ENCODE measurements at places on chromosomes 7 and 10.

GRCh38 chr7:3089493-3089892 is 45.8 kb upstream of the CARD11 start:
- no peak for DNase-seq

- no peak for DNase-seq
Observed at GRCh38 chr10:58019863-58020537, 247.7 kb downstream of the IPMK start.

GRCh38 chr10:59362959-59363381 is 621 bp upstream of the FAM13C start:
- no peak for DNase-seq

GRCh38 chr7:130471974-130472373 is 19.9 kb upstream of the MEST start:
- no peak for DNase-seq

- DNase-seq = no peak
Observed at GRCh38 chr7:133723044-133723443, 404.1 kb upstream of the LRGUK start.

- DNase-seq = no peak
Observed at GRCh38 chr10:91104193-91105041, 116.0 kb upstream of the PCGF5 start.

DNA sequence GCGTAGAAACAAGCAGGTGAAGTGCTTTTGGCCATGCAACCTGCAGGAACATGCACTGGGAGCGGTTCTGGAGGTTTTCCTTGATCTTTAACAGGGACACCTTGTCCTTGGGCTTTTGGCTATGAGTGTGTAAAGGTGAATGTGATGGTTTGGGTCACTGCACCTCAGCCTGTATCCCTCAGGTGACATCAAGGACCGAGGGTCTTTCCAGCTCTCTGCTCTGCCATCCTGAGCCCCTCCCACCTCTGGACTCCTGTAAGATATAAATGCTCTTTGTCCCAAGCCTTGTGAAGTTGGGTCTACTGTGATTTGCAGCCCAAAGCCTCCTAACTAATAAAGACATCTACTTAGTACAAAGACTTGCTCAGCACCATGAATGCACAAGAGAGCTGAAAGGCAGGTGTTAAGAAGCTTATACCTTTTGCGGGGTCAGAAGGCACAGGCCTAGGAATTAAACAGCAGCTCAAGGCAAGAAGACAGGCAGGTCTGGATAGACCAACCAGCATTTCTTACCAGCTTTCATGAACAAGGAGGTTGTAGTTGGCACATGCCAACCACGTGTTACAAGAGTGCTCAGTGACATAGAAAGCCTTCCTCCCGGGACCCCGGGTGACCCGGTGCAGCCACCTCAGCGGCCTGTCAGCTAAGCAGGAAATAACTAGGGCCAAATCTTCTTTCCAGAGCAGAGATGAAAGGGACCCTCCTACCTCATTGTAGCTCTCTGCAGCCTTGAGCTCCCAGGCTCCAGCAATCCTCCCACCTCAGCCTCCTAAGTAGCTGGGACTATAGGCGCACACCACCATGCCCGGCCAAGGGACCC is 89.9 kb downstream of the CARD11 start:
- DNase-seq = no peak

- DNase-seq = no peak
Observed at GRCh38 chr7:105664816-105665525, 83.7 kb upstream of the EFCAB10 start.

- no peak for DNase-seq
Observed at GRCh38 chr10:50402466-50402865, 151.2 kb upstream of the ASAH2 start.

DNA sequence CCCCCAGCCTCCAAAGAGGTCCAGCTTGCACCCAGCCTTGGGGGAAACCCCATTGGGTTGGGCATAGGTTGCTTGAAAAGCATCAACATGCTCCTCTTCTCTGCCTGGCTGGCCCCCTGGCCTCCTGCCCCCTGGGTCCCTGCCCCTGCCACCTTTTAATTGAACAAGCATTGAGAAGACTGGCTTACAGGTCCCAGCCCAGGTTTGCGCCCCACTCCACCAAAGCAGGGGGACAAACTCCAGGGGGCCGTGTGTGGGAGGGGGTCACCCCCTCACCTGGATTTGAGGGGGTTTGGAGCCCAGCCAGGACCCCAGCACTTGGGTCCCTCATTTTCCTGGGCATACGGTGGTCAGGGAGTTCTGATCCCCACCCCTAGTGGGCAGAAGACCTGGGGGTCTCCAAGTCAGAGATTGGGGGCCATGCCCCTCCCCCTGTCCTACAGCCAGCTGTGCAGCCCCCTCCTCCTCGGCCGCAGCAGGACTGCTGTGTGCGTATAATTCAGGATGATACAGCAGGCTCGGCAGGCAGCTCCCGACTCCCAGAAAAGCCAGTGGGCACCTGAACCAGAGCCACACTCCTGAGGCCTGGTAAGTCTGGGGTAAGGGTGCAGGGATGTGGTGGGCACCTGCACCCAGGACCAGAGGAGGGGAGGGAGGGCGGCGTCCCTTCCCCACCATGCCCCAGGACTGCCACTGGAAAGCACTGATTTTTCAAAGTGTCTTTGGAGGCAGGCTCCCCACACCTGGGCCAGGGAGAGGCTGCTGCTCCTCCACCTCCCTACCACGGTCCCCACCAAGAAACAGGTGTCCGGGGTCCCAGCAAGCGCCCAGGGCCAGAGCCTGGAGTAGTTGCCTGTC is 1.7 kb downstream of the ELFN1 start:
- no peak for DNase-seq

GRCh38 chr10:78537018-78537417 is 503.4 kb downstream of the RPS24 start:
- DNase-seq = no peak

DNA sequence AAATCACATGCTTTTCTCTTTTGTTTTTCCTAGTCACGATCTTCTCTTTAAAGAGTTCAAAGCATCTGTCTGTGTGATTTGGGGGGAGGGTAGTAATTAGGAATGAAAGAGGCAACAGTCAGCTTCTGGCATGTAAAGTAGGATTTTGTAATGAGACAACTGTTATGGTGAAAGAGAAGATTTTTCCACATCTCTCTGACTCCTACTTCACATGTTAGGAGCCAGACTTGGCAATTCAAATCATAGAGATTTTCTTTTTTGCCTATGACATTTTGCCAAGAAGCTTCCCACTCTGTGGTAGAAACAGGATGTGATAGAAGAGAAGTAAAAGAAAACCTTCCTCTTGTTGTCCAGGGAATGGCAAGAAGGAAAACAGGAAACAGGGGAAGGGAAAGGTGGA is 38.3 kb upstream of the KLHL7 start:
- DNase-seq = no peak

- DNase-seq = no peak
Observed at GRCh38 chr10:10956681-10957542, 60.8 kb upstream of the CELF2 start.

GRCh38 chr10:118356628-118357027 is 14.5 kb upstream of the FAM204A start:
- no peak for DNase-seq

GRCh38 chr10:37269554-37270256 is 144.3 kb downstream of the ANKRD30A start:
- DNase-seq = no peak

DNA sequence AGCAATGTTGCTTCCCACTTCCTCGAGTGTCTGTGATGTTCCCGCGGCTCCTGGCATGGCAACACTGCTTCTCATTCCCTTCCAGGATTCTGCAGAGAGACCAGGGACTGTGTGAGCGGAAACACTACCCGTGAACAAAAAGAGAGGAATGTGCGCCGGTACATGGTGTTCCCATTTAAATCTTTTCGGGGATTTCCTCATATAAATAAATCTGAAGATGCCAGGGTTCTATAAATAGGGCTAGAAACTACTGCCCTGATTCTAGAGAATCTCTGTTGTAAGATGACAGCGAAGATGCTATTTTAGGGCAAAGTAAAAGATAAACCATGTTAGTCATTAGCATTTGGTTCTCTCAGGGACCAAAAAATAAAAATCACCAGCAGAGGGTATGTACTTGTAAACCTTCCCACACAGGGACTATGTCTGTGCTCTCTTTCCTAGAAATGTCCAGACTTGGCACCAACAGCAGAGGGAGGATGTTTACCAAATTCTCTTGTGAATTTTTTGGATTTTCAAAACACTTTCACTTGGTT is 92.2 kb upstream of the DDC start:
- DNase-seq = no peak

DNA sequence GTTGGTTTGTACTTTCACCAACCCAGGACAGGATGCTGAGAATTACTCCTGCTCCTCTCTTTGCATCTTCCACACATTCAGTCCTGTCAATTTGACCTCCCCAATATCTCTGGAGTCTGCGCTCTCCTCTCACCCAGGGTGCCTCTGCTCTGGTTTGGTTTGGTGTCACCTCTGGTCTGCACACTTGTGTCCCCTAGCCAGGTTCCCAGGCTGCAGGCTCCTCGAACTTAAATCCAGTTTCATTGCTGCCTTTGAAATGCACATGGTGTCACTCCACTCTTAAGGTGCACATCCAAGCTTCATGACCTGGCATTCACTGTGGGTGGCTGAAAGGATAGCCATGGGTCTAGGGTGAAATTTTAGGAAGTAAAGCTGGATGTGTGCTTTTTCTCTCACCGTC is 271.6 kb downstream of the RPS24 start:
- no peak for DNase-seq

GRCh38 chr7:8146788-8147413 is 115.1 kb downstream of the ICA1 start:
- no peak for DNase-seq

- DNase-seq = no peak
Observed at GRCh38 chr7:98638853-98639252, 21.8 kb downstream of the NPTX2 start.

DNA sequence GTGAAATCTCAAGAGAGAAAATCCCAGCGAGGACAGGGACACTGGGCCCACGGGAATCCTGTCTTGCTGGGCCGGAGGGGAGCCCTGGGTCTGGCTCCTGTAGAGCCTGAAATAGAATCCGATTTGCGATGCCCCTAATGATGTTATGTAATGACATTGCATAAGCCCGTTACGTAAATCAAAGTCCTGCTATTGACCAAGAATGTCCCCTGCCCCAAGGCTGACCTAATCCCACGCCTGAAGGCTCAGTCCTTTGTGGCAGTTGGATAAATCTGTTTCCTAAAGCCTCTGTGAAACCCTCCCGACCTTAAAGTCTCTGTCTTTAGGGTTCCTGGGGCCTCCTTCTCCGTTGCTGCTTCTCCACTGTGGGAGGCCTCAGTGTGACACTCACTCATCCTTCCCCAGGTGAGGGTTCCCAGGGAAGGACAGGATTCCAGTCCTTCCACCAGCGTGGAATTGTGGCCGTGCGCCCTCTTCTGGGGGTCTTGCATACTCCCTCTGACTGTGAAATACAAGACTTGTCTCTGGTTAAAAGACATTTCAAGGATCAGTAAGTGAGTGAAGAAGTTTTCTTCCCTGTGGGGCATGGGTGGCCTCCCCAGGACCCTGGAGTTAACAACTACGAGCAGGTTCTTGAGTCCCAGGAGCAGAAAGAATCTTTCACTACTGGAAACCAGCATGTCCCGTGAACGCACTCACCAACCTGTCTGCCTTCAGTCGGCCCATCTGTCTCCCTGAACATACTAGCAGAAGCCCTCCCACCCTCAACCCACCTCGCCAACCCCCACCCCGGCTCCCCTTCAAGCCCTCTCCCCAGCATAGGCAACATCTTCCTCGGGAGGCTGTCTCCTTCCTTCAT is 19.8 kb downstream of the ZNF467 start:
- DNase-seq = no peak

DNA sequence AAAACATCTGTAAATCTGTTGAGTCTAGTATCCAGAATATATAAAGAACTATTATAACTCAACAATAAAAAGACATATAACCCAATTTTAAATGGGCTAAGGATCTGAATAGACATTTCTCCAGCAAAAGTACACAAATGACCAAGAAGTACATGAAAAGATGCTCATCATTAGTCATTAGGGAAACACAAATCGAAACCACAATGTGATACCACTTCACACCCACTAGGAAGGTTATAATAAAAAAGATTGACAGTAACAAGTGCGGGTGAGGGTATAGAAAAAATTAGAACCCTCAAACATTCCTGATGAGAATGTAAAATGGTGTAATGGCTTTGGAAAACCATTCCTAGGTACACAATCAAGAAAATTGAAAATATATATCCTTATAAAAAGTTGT is 4.1 kb downstream of the XPNPEP1 start:
- no peak for DNase-seq

DNA sequence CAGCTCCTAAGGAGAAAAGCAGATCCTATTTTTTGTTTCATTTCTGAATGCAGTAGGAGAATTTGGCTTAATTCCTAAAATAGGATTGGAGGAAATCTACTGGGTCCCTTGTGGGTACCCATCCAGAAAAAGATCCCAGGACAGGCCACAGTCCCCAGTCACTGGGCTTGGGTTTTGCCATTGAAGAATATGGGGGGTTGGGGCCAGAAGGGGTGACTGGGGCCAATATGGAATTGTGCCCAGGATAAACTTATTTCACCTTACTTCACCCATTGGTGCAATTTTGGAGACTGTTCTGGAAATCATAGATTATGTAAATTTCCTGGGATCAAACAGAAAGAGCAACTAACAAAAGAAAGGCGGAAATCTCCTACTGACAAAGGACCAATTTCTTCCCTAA is 5.0 kb downstream of the HOXA5 start:
- DNase-seq = no peak

DNA sequence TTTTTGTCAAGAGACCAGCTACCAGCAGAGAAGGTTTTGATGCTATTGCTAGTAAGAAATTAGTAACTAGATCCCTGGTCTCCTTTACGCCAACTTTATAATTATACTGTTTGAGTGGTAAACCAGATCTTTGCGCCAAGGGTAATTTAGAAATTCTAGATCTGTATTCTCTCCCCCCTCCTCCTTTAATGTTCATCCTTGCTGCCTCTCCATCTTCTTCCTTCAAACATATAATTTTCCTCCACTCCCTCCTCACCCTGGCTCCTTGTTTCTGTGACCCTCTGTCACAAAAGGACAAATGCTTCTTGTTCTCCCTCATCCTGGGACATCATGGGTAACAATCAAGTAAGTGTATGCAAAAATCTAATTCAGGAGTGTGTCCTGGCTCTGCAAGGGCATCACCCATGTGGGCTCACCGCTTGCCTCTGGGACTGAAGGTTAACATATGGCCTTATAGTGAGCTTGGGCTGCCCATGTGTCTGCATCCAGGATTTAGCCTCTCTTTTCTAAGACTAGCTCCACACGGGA is 121.2 kb downstream of the BAMBI start:
- no peak for DNase-seq
